ENCODE measurements at places on chromosomes 4 and X.

DNA sequence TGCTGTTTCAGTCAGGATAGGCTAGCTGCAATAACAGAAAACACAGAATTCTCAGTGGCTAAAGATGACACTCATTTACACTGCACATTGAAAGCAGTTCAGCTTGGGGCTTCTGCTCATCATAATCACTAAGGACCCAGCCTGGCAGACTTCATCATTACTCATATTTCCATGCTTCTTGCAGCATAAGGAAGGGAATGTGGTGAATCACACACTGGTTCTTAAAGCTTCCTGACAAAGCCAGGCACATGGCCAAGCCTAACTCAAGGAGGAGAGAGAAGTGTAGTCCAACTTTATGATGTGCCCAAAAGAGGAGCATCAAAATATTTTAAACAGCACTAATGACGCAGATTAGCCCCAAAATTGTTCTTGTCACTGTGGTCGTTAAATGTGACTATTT lies 186.5 kb downstream of the BANK1 start:
- peak; percentile 96 for DNase-seq

DNA sequence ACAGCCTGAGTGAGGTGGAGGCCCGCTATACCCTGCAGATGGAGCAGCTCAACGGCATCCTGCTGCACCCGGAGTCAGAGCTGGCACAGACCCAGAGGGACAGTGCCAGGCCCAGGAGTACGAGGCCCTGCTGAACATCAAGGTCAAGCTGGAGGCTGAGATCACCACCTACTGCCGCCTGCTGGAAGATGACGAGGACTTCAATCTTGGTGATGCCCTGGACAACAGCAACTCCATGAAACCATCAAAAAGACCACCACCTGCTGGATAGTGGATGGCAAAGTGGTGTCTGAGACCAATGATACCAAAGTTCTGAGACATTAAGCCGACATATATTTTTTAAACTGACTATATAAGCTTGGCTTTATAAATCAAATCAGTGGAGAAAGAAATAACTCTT lies 73.3 kb upstream of the HHIP start:
- DNase-seq, result no peak

GRCh38 chr4:98399915-98400314 lies 138.7 kb downstream of the RAP1GDS1 start:
- no peak for DNase-seq

- no peak for DNase-seq
Observed at GRCh38 chr4:137608085-137608484, 75.8 kb upstream of the PCDH18 start.

GRCh38 chr4:114361249-114361648 lies 237.4 kb upstream of the UGT8 start:
- no peak for DNase-seq

- DNase-seq, result no peak
Observed at GRCh38 chrX:29478336-29479069, 736.9 kb upstream of the MAGEB2 start.

GRCh38 chrX:119475389-119476101 lies 7.3 kb downstream of the SLC25A5 start:
- DNase-seq, result no peak

DNA sequence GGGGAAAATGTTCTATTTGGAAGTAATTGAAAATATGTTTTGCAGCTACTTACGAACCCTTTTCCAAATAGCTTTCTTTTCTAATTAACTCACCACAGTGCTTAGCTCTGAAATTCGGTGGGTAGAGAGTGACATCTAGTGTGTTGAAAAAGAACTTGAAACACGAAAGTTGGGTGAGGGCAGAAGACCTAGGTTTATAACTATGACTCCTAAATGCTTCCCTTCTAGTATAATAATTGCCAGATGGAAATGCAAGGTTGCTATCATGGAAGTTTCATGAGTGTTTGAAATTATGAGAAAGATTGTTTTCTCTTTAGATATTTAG lies 77.3 kb upstream of the NOCT start:
- DNase-seq, result no peak
